ENCODE measurements at places on chromosomes 3 and 15. TPM values are rescaled to one million over a fixed set of nuclear protein-coding genes. Genes with fewer than 3 reads are reported as not detected.

DNA sequence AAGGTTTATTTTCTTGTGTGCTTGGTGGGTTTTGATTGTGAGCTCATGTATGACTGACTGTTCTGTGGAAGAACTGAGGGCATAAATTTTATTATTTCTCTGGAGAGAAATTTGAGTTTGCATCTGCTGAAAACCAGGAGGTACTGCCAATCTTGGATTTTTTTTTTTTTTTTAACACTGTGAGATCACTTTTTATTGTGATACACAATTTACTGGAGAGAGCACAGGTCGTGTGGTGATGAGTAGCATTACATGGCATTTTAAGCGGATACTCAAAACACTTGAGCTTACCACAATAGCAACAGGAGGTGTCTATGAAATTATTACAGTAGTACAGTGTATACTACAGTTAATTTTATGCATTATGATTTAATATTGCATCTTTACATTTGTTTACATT lies 237.4 kb downstream of the MFSD1 start:
- DNase-seq = no peak

GRCh38 chr3:23873941-23874340 lies 42.8 kb downstream of the NKIRAS1 start:
- DNase-seq = no peak

- no peak for DNase-seq
Measured at GRCh38 chr3:64104691-64105111, 81.4 kb upstream of the PSMD6 start.

GOLGA6L7 gene
- polyA plus RNA-seq = not detected

SI gene
- polyA plus RNA-seq = 8.2 TPM

- no peak for DNase-seq
Measured at GRCh38 chr15:75693501-75694240, 19.0 kb downstream of the CSPG4 start.

DNA sequence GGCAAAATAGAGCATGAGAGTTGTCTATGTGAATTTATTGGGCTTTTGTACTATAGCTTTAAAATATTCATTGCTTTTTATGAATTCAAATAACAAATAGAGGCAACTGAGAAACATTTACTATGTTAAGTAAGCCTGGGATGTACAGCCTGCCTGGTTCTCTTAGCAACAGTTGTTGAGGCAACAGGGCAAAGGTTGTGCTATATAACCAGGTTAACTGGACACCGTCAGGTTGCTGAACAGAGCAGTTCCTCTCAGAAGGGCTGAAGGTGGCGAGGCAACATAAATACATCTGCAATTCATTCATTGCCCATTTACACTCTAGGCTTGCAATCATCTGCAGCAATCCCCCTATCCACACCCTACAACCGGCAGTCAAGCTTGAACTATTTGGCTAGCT lies 78.2 kb downstream of the GTF2E1 start:
- peak; percentile 74 for DNase-seq

SIN3A gene
- polyA plus RNA-seq = 16.5 TPM

DNA sequence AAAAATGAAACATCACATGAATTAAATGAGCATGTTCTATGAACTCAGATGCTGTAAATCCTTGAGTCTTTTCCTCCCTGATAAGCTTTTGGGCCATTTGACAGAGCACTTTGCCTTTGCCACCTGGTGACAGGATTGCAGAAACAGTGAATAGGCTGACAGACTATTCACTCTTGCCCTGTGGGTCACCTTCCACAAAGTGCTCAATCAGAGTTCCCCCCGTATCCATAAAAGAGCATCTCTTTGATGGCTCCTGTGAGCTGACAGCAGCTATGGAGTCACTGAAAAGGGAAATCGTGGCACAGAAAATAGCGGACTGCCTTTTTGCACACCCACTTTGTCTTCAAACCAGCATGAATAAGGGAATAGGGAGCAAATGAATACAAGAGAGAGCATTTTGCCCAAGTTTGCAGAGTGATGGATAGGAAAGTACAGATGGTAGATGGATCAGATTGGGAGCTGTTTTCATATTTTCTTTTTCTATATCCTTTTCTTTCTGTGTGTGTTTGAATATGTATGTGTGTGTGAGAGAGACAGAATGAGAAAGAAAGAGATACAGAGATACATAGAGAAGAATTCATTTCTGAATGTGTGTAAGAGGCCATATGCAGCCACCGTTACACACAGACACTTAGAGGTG lies 37.8 kb upstream of the GOLM2 start:
- no peak for DNase-seq

- peak; percentile 5 for DNase-seq
Measured at GRCh38 chr3:60909526-60909925, 341.7 kb downstream of the FHIT start.

Data from hepatocyte (in vitro differentiated cells).